Ascending aorta (tissue), 2 donors: ENCODE measurements at places on chromosomes 11 and 22.
A peak's percentile ranks its signal among the peaks of the same experiment; 100 is the strongest.

DNA sequence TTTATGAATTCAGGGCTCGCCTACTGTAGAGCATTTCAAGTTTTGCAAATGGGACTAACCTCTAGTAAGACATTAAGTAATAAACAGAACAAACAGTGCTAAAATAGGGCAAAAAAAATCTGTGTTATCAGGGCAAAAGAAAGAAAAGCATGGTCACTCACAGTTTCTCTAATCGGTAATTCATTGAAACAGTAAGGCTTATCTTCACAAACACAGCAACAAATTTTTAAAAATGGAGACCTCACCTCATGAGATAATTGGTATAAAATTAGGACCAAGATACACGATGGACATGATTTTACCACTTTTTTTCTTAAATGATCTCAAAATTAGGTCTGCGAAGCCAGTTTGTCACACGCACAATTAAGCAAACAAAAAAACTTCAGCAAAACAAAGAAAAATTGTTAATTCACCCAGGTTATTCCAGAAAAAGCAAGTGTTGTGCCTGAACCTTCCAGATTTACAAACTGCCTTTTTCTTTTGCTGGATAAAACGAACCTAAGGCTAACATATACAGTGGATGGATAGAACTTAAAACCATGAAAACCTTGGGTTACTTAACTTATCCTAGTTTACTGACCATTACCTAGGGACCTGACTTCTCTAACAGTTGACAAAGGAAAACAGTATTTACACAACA, 1.4 kb downstream of the TMEM123 start:
- H3K36me3 ChIP-seq, result no peaks in the 10 kb centered on the region
- no peak for DNase-seq
- peak overlapping the region; percentile 81 for H3K27ac ChIP-seq
- peaks cover 5% of the 10 kb centered on the region for H3K4me1 ChIP-seq
- H3K4me3 ChIP-seq, result peak overlapping the region; percentile 93

GRCh38 chr22:37273126-37273845, 9.0 kb upstream of the CYTH4 start:
- no peak for DNase-seq
- H3K27me3 ChIP-seq, result no peaks in the 10 kb centered on the region
- no peak overlapping the region for H3K4me3 ChIP-seq
- H3K36me3 ChIP-seq, result no peaks in the 10 kb centered on the region
- H3K27ac ChIP-seq, result no peak overlapping the region

DNA sequence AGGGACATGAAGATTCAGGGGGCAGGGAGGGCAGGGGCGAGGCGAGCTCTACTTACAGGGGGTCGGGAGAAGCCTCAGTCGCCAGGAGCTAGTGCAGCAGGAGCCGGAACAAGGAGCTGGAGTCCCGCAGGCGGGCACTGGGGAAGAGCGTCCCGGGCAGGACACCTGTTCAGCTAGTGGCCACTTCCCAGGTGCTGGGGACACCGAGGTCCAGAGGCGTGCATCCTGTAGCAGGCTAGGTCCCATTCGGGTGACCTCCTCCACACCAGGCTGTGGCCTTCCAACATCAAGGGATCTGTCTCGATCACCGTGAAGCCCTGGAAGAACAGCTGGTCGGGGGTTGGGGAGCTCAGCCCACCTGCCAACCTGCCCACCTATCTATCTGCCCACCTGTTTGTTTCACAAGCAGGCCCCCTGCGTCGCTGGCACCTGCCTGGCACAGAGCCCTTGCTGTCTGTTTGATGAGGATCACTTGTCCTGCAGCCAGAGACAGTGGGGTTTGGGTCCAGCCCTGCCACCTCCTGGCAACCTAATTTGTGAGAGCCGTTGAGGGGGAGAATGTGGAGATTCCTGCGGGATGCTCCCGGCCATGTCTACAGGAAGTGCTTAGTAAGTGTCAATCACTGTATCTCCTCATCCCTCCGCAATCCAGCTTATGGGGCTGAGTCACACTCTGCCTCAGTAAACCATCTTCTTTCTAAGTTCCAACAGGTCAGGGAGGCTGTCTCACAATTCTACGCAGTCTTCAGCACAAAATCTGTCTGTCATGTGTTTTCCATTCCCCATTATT, 940.9 kb downstream of the BRD1 start:
- peak; percentile 48 for DNase-seq
- no peaks in the 10 kb centered on the region for H3K27me3 ChIP-seq
- no peak overlapping the region for H3K4me3 ChIP-seq
- H3K4me1 ChIP-seq, result no peaks in the 10 kb centered on the region
- H3K27ac ChIP-seq, result no peak overlapping the region

GRCh38 chr11:123745764-123746451, 4.4 kb upstream of the ZNF202 start:
- no peak overlapping the region for H3K27ac ChIP-seq
- no peaks in the 10 kb centered on the region for H3K36me3 ChIP-seq
- no peak for DNase-seq
- H3K27me3 ChIP-seq, result no peaks in the 10 kb centered on the region
- H3K4me3 ChIP-seq, result no peak overlapping the region

DNA sequence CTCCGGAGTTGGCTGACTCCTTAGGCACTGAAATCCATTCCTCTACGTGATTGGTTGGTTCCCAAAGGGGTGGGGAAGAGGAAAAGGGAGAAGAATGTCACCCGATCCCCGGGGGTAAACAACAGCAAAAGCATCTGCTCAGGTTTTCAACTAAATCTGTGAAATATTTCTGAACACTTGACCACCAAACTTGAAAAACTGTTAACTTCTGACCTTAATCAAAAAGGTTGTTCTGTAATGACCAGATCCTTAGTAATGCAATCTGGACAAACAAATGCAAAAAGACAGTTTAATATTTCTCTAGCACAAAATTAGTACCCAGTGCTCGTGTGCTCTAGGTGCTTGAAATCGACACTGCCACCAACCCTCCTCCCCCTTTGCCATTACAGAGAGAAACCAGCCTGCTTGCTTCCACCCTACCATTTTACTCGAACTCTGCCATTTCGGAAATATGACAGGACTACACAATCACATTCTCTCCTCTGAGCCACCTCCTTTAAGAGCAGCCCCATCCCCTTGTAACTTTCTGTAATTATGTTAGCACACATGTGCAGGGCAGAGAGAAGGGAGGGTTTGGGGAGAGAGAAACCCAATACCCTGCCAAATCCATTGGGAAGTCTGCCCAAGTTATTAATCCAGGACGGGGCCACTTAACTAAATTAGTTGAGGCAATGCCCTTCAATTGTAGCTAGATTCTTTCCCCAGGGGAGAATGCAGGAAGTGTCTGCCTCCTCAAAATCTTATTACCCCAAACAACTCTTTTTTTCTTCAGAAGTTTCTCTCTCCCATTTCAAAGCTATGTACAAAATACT, 113.8 kb downstream of the RBFOX2 start:
- H3K4me1 ChIP-seq, result peaks cover 7% of the 10 kb centered on the region
- H3K36me3 ChIP-seq, result no peaks in the 10 kb centered on the region

GRCh38 chr11:128422576-128423370, 164.6 kb downstream of the ETS1 start:
- no peak for DNase-seq
- H3K27ac ChIP-seq, result no peak overlapping the region
- no peaks in the 10 kb centered on the region for H3K36me3 ChIP-seq
- H3K27me3 ChIP-seq, result no peaks in the 10 kb centered on the region

DNA sequence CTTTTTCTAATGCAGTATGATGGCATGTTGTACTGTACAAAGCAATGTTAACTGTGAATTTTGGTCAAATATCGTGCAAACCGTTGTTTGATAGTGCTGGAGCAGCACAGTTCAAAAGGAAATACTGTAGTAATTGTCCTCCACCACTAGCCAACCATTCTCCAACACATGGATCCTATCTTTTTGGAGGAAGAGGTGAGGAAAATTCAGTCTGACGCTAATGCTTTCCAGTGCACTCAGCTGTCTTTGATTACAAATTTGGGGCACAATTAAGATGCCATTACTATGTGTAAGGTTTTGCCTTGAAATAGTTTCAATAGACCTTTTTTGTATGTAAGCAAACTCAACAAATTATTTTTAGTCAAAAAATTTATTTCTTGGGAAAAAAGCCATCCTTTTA, 240.5 kb upstream of the CCDC179 start:
- H3K27me3 ChIP-seq, result no peaks in the 10 kb centered on the region
- H3K4me3 ChIP-seq, result no peak overlapping the region
- H3K4me1 ChIP-seq, result no peaks in the 10 kb centered on the region
- H3K27ac ChIP-seq, result no peak overlapping the region
- no peak for DNase-seq
- H3K36me3 ChIP-seq, result no peaks in the 10 kb centered on the region
